MCF 10A (cell line): ENCODE measurements at places on chromosomes 4 and X. TPM values are rescaled to one million over a fixed set of nuclear protein-coding genes. Genes with fewer than 3 reads are reported as not detected.

DNA sequence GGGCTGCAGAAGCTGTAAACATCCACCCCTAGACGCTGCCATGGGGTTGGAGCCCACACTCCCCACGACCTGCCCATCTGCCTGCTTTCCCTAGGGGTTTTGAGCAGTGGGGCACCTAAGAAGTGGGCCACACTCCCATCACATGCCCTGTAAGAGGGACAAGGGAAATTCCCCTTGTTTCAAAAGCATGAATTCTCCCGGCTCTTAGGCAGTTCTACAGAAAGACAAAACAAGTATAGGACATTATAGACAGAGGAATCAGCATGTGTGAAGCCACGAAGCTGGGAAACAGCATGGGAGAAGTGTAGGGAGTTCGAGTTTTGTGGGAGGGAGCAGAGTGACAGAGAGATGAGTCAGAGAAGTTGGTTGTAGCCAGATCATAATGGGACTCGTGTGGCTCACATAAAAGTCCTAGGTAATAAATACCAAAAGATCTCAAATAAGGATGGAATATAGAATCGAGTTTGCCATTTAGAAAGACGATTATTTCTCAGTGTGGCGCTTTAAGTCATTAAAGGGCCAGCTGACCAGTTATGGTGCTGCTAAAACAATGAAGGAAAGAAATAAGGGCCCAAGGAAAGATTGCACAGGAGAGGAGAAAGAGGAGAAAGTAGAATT, 23.9 kb downstream of the APOO start:
- H3K27ac ChIP-seq: peak overlapping the region; percentile 65
- H3K36me3 ChIP-seq: no peaks in the 10 kb centered on the region
- DNase-seq: peak; percentile 87
- peak overlapping the region; percentile 30 for H3K4me3 ChIP-seq

GRCh38 chrX:70169281-70169680, 8.0 kb upstream of the DGAT2L6 start:
- no peak for DNase-seq
- no peak overlapping the region for H3K4me3 ChIP-seq
- H3K27me3 ChIP-seq: peaks cover 51% of the 10 kb centered on the region
- H3K36me3 ChIP-seq: peaks cover 24% of the 10 kb centered on the region

GRCh38 chr4:19636451-19636850, 615.3 kb upstream of the SLIT2 start:
- no peaks in the 10 kb centered on the region for H3K4me1 ChIP-seq
- DNase-seq: no peak
- H3K4me3 ChIP-seq: no peak overlapping the region
- peaks cover 7% of the 10 kb centered on the region for H3K36me3 ChIP-seq
- no peaks in the 10 kb centered on the region for H3K27me3 ChIP-seq
- no peak overlapping the region for H3K27ac ChIP-seq

- peaks cover 21% of the 10 kb centered on the region for H3K36me3 ChIP-seq
- no peak overlapping the region for H3K4me3 ChIP-seq
- no peak for DNase-seq
- H3K27ac ChIP-seq: no peak overlapping the region
- no peaks in the 10 kb centered on the region for H3K27me3 ChIP-seq
Measured at GRCh38 chr4:94629837-94630236, 127.9 kb upstream of the BMPR1B start.

Gene GPRASP2
- 4.0 and 4.9 TPM in 2 replicates for total RNA-seq

Gene DHX15
- 114 and 125 TPM in 2 replicates for total RNA-seq

DNA sequence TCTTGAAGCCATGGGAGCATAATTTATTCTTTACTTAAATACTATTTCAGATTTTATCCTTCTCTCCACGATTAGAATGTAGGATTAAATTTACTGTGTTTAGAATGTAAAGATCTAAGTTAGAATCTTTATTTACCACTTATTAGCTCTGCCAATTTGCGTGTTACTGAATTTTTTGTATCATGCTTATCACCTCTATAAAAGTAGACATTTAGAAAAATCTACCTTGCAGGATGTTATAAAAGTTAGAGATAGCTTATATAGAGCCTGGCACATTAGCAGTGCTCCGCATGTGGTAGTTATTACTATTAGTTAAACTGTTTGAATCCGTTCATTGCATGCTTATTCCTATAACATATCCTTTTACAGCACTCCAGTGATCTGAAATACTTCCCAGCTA, 97.9 kb downstream of the BANK1 start:
- no peak overlapping the region for H3K4me3 ChIP-seq
- no peaks in the 10 kb centered on the region for H3K36me3 ChIP-seq
- H3K27ac ChIP-seq: no peak overlapping the region
- no peaks in the 10 kb centered on the region for H3K4me1 ChIP-seq

GRCh38 chrX:13090339-13091110, 46.1 kb upstream of the FAM9C start:
- DNase-seq: no peak
- peaks cover 14% of the 10 kb centered on the region for H3K27me3 ChIP-seq
- H3K4me3 ChIP-seq: no peak overlapping the region
- peaks cover 10% of the 10 kb centered on the region for H3K4me1 ChIP-seq
- no peaks in the 10 kb centered on the region for H3K36me3 ChIP-seq
- H3K27ac ChIP-seq: no peak overlapping the region

Gene LRP2BP
- 0.64 and 0.70 TPM in 2 replicates for total RNA-seq

- no peak overlapping the region for H3K4me3 ChIP-seq
- peaks cover 6% of the 10 kb centered on the region for H3K4me1 ChIP-seq
- peaks cover 54% of the 10 kb centered on the region for H3K27me3 ChIP-seq
- H3K36me3 ChIP-seq: peaks cover 21% of the 10 kb centered on the region
Measured at GRCh38 chrX:108415891-108416290, 22.3 kb downstream of the COL4A6 start.

- H3K4me1 ChIP-seq: no peaks in the 10 kb centered on the region
- H3K4me3 ChIP-seq: no peak overlapping the region
- no peaks in the 10 kb centered on the region for H3K36me3 ChIP-seq
- DNase-seq: no peak
Measured at GRCh38 chr4:108867476-108867875, 104.6 kb upstream of the ETNPPL start.

Gene PPP1R2C
- not detected in 2 replicates for total RNA-seq

- H3K4me3 ChIP-seq: no peak overlapping the region
- no peak for DNase-seq
- H3K27ac ChIP-seq: no peak overlapping the region
- H3K36me3 ChIP-seq: no peaks in the 10 kb centered on the region
- peaks cover 4% of the 10 kb centered on the region for H3K4me1 ChIP-seq
Measured at GRCh38 chr4:80507077-80507476, 171.5 kb downstream of the CFAP299 start.

GRCh38 chr4:23382879-23383278, 507.0 kb downstream of the PPARGC1A start:
- H3K4me1 ChIP-seq: peaks cover 13% of the 10 kb centered on the region
- no peaks in the 10 kb centered on the region for H3K27me3 ChIP-seq
- peak; percentile 37 for DNase-seq

- DNase-seq: no peak
- H3K4me3 ChIP-seq: no peak overlapping the region
- no peaks in the 10 kb centered on the region for H3K36me3 ChIP-seq
- no peaks in the 10 kb centered on the region for H3K27me3 ChIP-seq
- no peaks in the 10 kb centered on the region for H3K4me1 ChIP-seq
Measured at GRCh38 chrX:28675173-28675572, 87.9 kb downstream of the IL1RAPL1 start.

DNA sequence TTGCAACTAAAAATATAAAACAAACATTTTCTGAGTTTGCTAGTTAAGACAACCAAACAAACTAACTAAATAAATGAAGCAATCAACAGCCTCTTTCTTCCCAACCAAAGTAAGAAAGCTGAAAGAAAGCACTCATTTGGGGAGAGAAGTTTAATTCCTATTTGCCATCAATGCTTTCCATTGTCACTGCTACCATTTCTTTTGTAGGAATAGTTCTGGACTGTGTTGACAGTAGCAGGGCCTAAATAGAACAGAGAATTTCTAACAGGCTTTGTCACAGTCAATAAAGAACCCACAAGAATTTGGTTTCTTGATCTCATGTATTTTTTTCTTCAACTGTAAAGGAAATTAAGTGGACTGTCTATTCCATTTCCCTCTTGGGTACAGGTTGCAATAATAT, 1886.4 kb upstream of the TENM3 start:
- H3K27ac ChIP-seq: no peak overlapping the region
- no peaks in the 10 kb centered on the region for H3K4me1 ChIP-seq
- H3K36me3 ChIP-seq: no peaks in the 10 kb centered on the region
- DNase-seq: no peak
- H3K4me3 ChIP-seq: no peak overlapping the region

- peak overlapping the region; percentile 73 for H3K4me3 ChIP-seq
- peaks cover 11% of the 10 kb centered on the region for H3K4me1 ChIP-seq
- no peaks in the 10 kb centered on the region for H3K27me3 ChIP-seq
Measured at GRCh38 chrX:119399772-119400101, 601 bp downstream of the SLC25A43 start.

DNA sequence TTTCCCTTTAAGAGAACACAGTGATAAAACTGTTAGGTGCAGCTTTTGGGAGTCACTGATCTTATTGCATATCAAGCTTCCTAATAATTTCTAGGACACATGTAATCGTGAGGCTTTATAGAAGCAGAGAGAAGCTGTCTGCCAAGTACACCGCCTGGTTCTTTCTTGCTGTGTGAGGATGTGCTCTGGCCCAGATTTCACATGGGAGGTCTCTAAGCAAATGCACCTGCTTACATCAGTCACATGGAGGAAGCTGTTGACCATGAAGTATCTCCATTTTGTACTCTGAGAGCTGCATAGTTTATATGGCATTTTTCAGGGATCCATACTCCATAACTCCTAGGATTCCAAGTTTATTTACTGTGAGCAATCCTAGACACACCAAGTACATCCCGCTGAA, 37.1 kb downstream of the RGS12 start:
- no peaks in the 10 kb centered on the region for H3K27me3 ChIP-seq
- no peak overlapping the region for H3K4me3 ChIP-seq
- no peaks in the 10 kb centered on the region for H3K36me3 ChIP-seq
- no peak overlapping the region for H3K27ac ChIP-seq
- DNase-seq: no peak

Gene IBSP
- total RNA-seq: not detected in 2 replicates

GRCh38 chr4:3338321-3338838, 45.6 kb downstream of the RGS12 start:
- no peaks in the 10 kb centered on the region for H3K36me3 ChIP-seq
- H3K27ac ChIP-seq: no peak overlapping the region
- DNase-seq: no peak
- H3K4me3 ChIP-seq: no peak overlapping the region
- no peaks in the 10 kb centered on the region for H3K27me3 ChIP-seq
- no peaks in the 10 kb centered on the region for H3K4me1 ChIP-seq
